ENCODE measurements at places on chromosomes 12 and 14. TPM values are rescaled to one million over a fixed set of nuclear protein-coding genes. Genes with fewer than 3 reads are reported as not detected.
A peak's percentile ranks its signal among the peaks of the same experiment; 100 is the strongest.

The REP15 gene
- 0.77 TPM for total RNA-seq

The DIO2 gene
- not detected for total RNA-seq

The RPS26 gene
- 46.3 TPM for total RNA-seq

The CD69 gene
- 111 TPM for total RNA-seq

The POTEM gene
- total RNA-seq, result not detected

The ABCD2 gene
- total RNA-seq, result 7.4 TPM

The FAM186B gene
- total RNA-seq, result 0.16 TPM

The C3AR1 gene
- 0.73 TPM for total RNA-seq

DNA sequence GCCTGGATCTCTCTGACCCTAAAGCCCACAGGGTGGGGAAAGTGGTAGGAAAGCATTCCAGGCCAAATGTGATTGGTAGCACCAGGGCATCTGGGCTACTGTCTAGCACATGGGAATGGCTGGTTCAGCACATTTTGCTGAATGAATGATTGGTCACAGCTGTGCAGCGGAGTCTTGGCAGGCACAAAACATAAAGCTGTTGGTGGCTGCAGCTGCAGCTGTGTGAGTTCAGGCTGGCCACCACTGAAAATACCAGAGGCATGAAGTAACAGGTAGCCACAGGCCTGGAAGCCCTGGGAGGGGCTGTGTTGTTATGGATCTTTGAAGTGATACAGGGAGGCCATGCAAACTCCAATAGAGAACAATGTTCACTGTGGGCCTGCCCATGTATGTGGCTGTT lies 72.7 kb downstream of the MYRFL start:
- H3K27me3 ChIP-seq, result no peaks in the 10 kb centered on the region
- no peaks in the 10 kb centered on the region for H3K36me3 ChIP-seq
- H3K4me3 ChIP-seq, result no peak overlapping the region
- H3K4me1 ChIP-seq, result no peaks in the 10 kb centered on the region
- no peak for DNase-seq

GRCh38 chr12:82690006-82690405 lies 3.3 kb downstream of the TMTC2 start:
- no peaks in the 10 kb centered on the region for H3K27me3 ChIP-seq
- no peak overlapping the region for H3K27ac ChIP-seq
- no peak for DNase-seq
- peaks cover 4% of the 10 kb centered on the region for H3K36me3 ChIP-seq

DNA sequence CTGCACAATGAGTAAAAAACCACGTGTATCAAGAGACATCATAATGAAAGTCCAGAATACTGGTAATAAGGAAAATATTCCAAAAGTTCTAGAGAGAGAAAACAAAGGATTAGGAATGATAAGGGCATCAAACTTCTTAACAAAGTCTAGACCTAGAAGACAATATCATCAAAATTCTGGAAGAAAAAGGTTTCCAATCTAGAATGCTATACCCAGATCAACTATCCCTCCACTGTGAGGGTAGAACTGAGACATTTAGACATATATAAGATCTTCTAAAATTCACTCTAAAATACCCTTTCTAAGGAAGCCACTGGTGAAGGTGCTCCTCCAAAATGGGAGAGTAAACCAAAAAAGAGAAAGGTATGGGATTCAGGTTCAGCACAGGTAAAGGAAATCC lies 2.9 kb downstream of the C1RL start:
- no peaks in the 10 kb centered on the region for H3K27me3 ChIP-seq
- H3K27ac ChIP-seq, result no peak overlapping the region
- peak overlapping the region; percentile 22 for H3K4me3 ChIP-seq

- H3K27me3 ChIP-seq, result peaks cover 20% of the 10 kb centered on the region
- H3K27ac ChIP-seq, result no peak overlapping the region
These were observed 5.4 kb downstream of the DLK1 start for GRCh38 chr14:100731846-100732765.

DNA sequence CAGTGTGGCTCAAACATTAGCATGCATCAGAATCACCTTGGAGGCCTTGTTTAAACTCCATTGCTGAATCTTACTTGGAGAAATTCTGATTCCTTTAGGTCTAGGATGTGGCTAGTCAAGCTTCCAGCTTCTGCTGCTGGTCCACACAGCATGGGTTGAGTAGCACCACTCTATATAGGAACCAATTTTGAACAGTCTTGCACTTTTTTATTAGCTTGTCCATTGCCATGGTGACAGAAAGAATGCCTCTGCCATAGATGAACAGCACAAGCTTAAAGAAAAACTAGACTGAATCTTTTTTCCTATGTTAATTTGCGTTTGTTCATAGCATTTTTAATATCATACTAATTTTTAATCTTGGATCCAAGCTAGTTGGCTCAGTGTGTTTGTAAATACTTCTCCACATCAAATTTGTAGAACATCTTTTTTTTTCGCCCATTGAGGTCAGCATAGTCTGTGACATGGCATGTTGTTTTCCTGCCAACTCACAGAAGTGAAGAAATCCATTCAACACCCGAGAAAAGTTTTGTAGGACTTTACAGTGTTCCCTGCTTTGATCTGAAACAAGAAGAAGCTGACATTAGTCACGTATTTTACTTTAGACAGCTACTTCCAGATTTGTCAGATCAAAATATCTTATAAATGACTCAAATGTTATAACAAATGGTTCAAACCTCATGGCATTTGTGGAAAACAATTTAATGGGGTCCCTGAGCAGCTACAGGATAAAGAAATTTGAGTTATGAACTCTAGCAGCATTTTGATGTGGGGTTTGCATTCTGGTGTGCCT lies 438.8 kb downstream of the EGLN3 start:
- H3K36me3 ChIP-seq, result no peaks in the 10 kb centered on the region
- H3K4me3 ChIP-seq, result no peak overlapping the region
- H3K27ac ChIP-seq, result no peak overlapping the region

GRCh38 chr12:12327802-12328201 lies 22.2 kb downstream of the MANSC1 start:
- peaks cover 12% of the 10 kb centered on the region for H3K27me3 ChIP-seq
- peaks cover 18% of the 10 kb centered on the region for H3K4me1 ChIP-seq
- no peak overlapping the region for H3K4me3 ChIP-seq
- no peaks in the 10 kb centered on the region for H3K36me3 ChIP-seq
- DNase-seq, result peak; percentile 75
- no peak overlapping the region for H3K27ac ChIP-seq

DNA sequence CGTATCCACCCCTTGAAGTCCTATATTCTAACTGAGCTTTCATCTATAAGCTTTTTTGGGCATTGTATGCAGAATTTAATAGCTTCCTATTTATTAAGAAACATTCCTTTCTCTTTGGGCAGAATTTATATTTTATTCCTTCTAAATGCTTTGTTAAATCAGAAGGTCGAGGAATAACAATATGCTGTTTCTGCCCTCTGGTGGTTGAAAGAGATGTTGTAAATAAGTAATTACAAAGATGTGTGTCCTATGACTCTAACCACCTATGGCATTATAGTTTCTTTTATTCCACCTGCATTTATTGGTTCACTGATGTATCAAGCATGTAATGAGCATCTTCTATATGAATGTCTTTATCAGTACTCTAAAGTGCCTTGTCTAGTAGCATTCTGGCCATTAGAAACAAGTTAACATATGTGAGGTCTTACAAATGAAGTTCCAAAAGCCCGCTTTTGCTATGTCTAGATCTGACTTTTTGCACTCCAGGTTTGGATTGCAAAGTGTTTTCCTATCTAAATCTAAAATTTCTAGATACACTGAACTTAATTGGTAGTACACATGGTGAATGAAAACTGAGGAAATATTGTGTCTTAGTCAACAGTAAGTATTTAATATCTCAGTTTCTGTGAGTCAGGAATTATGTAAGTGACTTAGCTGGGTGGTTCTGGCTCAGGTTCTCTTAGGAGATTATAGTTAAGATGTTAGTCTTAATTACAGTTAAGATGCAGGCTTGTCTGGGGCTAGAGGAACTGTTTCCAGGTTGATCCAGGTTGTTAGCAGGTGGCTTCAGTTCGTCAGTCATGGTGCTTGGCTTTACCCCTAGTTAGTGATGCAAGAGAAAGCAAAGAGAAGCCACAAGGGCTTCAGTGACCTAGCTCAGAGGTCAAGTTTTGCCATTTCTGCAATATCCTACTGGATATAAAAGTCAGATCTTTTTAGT lies 57.5 kb downstream of the PLEKHA5 start:
- H3K4me3 ChIP-seq, result no peak overlapping the region
- DNase-seq, result no peak
- no peaks in the 10 kb centered on the region for H3K36me3 ChIP-seq
- no peak overlapping the region for H3K27ac ChIP-seq
- no peaks in the 10 kb centered on the region for H3K4me1 ChIP-seq

- H3K27me3 ChIP-seq, result peaks cover 55% of the 10 kb centered on the region
- no peaks in the 10 kb centered on the region for H3K36me3 ChIP-seq
- H3K27ac ChIP-seq, result no peak overlapping the region
- DNase-seq, result no peak
- H3K4me1 ChIP-seq, result no peaks in the 10 kb centered on the region
- H3K4me3 ChIP-seq, result no peak overlapping the region
These were observed 965 bp upstream of the SMOC1 start for GRCh38 chr14:69878251-69878650.

DNA sequence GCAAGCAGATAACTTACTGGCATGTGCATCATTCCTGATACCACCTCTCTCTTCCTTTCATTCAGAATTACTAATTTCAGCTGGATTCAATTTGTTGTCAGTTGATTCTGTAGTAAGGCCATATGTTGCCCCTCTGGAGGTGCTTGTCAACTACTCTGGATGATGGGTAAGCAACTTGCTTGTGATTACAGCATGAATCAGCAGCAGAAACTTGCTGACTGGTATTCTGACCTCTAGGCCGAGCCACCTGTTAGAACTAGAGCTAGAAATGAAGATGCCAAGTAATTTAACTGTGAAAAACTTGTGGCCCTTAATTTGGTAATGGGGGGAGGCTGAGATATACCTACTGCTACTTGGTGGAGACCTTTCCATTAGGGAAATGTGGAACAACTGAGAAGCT lies 5.1 kb downstream of the RNF10 start:
- H3K4me1 ChIP-seq, result peaks cover 49% of the 10 kb centered on the region
- H3K36me3 ChIP-seq, result peaks cover 53% of the 10 kb centered on the region
- no peak for DNase-seq

DNA sequence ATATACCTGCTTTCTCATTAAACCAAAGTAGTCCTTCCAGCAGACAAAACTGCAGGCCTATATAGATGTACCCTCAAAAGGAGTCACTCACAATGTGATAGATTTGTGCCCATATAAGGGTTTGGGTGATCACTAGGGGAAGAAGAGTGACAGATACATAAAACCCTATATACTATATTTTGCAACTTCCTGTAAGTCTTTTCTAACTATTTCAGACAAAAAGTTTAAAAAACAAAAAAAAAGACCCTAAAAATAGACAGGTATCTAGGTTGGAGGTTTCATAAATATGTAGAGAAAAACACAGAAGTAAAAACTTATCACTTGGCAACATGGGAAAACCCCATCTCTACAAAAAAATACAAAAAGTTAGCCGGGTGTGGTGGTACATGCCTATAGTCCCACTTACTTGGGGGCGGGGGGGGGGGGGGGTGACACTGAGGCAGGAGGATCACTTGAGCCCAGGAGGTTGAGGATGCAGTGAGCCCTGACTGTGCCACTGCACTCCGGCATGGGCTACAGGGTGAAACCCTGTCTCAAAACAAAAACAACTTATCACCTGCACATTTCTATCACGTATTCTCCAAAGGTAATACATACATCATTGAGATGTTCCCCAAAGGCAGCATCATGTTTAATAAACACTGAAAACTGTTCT lies 2.9 kb downstream of the VCPKMT start:
- H3K27ac ChIP-seq, result no peak overlapping the region
- peaks cover 31% of the 10 kb centered on the region for H3K4me1 ChIP-seq
- no peak for DNase-seq

DNA sequence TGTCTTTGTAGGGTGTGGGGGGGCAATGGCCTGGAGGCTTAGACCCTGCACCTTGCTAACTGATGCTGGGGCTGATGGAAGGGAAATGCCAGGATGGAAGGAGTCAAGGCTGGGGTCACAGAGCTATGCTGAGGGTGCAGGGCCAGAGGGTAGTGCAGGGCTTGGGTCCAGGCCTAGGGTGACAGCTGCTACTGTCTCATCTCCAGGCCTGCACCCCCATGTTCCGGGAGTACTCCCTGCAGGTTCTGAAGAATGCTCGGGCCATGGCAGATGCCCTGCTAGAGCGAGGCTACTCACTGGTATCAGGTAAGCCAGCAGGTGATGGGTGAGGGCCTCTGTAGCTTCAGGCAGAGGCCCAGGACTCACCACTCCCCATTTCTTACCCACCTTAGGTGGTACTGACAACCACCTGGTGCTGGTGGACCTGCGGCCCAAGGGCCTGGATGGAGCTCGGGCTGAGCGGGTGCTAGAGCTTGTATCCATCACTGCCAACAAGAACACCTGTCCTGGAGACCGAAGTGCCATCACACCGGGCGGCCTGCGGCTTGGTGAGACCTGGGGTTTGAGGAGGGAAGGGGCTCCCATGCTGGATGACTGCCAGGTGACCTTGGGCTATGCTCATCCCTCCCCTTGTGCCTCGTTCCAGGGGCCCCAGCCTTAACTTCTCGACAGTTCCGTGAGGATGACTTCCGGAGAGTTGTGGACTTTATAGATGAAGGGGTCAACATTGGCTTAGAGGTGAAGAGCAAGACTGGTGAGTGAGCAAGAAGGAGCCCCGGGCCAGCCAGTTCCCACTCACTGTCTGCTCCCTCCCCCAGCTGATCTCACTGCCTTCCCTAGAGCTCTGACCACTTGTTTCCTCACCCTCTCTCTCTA lies 4.1 kb downstream of the SHMT2 start:
- no peak for DNase-seq
- peaks cover 14% of the 10 kb centered on the region for H3K27me3 ChIP-seq
- no peak overlapping the region for H3K4me3 ChIP-seq
- no peak overlapping the region for H3K27ac ChIP-seq

DNA sequence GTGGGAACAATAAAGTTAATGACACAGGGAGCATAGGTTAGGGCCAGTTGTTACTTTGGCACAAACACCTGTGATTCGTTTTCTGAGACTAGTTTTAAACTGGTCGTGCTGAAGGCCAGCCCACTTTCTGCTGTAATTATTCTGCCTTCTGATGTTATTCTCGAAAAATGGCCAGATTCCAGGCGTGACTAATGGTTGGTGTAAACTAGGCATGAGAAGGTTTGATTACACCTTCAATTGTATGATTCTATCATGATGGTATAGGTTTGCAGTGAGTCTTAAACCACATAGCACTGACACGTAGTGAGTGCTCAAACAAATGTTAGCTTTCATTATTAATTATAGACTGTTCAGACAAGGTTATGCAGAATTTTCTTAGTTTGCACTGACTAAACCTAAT lies 39.0 kb downstream of the CKB start:
- H3K27ac ChIP-seq, result no peak overlapping the region
- peaks cover 37% of the 10 kb centered on the region for H3K36me3 ChIP-seq
- no peak overlapping the region for H3K4me3 ChIP-seq
- peaks cover 16% of the 10 kb centered on the region for H3K4me1 ChIP-seq

Measured in activated CD4-positive, alpha-beta T cell treated with anti-CD3 and anti-CD28 coated beads, Interleukin-2, amount 10 ng/mL, durations not matched to agents 24 days and 14 days (primary cell).